ENCODE measurements at places on chromosomes 7 and 10.
A peak's percentile ranks its signal among the peaks of the same experiment; 100 is the strongest.

DNA sequence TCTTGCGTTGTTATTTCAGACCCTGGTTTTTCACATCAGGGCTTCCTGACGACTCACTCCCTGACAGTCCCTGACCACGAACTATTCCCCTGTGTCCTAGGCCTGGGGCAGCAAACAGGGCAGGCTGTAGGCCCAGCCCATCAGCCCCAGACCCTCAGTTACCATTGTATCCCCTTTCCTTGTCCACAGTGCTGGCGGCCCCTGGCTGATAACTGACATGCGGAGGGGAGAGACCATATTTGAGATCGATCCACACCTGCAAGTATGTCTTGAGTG lies 50.5 kb upstream of the TRIM8 start:
- no peak for DNase-seq

DNA sequence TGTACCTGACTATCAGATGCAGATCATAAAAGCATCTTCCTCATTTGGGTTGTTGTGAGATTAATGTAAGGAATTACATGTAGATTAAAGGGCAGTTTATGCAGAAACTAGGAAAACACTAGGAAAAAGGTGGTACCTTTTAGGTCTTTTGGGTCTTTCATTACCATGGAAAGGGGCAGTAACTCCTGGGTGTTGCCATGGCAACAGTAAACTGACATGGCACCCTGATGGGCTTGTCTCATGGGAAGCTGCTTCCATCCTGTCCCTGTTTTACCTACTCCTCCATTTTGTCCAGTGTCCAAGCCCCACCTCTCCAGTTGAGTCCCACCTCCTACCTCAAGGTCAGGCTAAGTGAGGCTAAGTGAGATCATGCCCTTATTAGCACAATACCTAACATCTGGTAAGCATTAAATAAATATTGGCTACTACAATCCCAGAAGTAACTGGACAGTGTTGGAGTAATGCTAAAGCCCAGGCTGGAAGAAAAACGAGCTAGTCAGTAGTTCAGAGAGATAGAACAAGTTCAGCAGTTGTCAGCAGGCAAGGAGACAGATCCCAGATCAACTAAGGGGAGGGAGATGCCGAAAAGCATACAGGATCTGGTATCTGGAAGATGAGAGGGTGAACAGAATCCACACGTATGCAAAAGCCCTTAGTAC lies 240.0 kb upstream of the AUTS2 start:
- DNase-seq, result no peak

GRCh38 chr7:25559581-25560367 lies 331.5 kb upstream of the NPVF start:
- no peak for DNase-seq

GRCh38 chr10:20745556-20746375 lies 151.3 kb downstream of the NEBL start:
- DNase-seq, result no peak

DNA sequence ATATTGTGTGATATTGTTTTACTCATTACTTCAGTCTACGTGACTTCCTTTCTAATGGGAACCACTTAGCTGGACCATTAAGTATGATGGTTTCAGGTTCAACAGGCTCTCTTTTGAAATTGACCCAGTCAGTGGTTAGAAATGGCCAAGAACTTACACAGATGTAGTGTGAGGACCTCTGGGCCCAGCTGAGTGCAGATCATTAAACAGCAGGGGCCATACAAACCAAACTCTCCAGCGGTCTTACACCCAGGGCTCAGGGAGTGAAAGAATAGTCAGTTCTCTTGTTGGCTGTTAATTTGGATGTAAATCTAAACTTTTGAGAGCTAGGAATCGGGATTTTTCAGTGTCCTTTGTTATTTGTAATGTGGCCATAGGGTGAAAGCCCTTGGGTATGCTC lies 107.3 kb downstream of the CELF2 start:
- DNase-seq, result no peak

- DNase-seq, result peak; percentile 29
Observed at GRCh38 chr7:16564909-16565426, 38.3 kb downstream of the LRRC72 start.

DNA sequence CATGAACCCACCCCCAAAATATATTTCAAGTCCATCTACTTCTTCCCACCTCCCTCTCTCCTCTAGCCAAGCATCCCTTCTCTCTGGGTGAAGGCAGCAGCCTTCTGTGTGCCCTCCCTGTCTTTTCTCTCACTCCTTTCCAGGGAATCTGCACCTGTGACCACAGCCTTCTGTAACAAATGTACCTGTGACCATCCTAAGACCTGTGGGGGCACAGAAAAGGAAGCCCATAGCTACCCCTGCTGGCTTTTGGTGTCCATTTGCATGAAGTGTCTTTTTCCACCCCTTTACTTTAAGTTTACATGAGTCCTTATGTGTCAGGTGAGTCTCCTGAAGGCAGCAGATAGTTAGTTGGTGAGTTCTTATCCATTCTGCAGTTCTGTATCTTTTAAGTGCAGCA lies 2.0 kb upstream of the TBXAS1 start:
- no peak for DNase-seq

DNA sequence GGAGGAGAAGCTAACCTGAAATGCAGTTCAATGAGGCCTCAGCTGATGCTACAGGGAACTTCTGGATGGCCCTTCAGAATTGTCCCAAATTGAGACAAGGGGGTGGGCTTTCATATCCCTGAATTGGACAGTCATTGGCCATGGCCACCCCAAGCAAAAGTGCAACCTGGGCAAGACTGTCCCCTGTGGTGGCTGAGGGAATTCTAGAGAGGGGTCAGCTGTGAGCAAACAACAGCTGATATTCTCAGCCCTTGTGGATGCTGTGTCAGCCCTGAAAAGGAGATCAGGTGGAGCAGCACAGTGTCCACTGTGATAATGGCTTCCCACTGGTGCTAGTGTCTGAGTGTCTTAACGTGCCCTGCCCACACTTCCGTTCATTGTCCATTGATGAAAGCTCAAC lies 76.6 kb downstream of the SLC16A9 start:
- no peak for DNase-seq

DNA sequence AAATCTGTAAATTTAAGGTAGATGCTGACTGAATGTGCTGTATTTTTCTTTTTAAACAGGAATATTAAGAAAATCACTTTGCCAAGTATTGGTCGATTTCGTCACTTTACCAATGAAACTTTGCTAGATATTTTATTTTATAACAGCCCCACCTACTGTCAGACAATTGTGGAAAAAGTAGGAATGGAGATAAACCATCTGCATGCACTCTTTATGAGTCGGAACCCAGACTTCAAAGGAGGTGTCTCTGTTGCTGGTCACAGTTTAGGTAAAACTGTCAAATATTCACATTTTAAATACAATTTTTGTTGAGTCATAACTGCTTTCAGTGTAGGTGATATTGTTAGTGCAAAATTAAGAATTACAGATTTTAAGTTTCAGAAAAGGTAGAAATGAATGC lies 25.2 kb downstream of the SEC23IP start:
- no peak for DNase-seq

- DNase-seq, result no peak
Observed at GRCh38 chr7:140015471-140015970, 47.2 kb downstream of the PARP12 start.

- no peak for DNase-seq
Observed at GRCh38 chr10:108601851-108602250, 1321.5 kb downstream of the XPNPEP1 start.

DNA sequence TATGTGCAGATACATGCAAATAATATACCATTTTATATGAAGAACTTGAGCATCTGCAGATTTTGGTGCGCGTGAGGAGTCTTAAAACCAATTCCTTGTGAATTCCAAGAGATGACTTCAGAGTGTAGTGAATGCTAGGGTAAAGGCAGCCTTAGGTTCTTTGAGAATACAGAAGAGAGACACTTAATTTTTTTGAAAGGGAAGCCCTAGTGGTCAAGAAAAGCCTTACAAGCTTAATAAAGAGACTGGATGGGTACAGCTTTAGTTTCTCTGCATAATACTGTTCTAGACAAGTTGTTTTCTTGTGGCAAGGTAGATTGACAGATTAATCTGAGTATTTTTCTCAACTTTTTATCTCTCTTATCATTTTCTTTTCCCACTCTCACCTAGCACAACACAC lies 636.5 kb downstream of the DNAJB9 start:
- no peak for DNase-seq

DNA sequence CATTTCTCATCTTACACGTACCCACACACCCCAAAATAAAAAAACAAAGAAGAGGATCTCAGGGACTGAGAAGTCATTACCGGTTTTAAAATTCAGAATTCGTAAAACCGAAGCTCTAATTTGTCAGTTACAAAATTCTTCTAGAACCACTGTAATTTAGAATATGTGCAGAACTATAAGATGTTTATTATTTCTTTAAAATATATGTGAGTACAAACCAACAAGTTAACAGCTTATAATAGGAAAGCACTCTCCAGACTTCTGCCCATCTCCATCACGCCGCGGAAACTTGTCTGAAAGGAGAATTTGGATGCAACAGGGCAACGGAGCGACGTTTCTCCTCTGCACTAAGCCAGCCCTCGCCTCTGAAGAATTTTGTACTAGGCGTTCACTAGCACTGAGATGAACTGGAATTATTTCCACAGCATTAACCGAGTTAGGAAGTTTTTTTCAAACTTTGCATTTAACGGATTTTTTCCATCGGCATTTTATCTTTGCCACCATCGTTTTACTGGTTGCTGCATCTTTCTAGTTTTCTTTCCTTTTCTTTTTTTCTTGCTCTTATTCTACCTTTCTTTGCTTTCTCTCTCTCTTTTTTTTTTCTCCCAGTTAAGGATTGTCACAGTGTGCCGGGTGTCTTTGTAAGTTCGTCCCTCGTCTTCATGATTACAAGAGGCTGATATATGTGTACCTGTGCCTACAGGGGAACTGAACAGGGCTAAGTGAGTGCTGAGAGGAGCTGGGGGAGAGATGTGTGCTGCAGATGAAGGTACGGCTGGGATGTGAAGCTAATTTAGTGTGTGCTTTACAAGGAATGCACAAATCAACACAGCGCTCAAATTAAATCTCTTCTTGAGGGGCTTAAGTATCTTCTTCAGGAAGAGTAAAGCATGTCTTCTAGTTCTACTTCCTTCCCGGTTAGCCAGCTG lies 295.9 kb upstream of the NFE2L3 start:
- no peak for DNase-seq

- no peak for DNase-seq
Observed at GRCh38 chr10:13018171-13018570, 16.7 kb upstream of the CCDC3 start.

- DNase-seq, result no peak
Observed at GRCh38 chr7:3094701-3095445, 51.2 kb upstream of the CARD11 start.

DNA sequence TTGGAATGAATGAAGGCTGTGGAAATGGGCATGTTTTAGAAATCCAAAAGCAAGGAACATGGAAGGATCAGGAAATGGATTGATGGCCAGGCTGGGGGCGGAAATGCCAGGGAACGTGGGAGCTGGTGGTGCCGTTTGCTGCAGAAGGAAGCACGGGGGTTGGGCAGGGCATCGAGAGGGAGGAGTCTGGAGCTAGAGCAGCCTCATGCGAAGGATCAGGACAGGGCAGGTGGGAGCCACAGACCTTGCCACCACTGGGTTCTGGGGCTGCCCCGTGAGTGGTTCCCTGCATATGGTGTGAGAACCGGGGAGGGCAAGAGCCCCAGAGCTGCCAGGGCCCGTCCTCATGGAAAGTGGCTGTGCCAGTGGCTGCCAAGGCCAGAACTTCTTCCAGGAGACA lies 193.8 kb upstream of the ZNF32 start:
- no peak for DNase-seq

- DNase-seq, result no peak
Observed at GRCh38 chr7:144019457-144019856, 19.3 kb downstream of the OR6B1 start.

GRCh38 chr7:73615886-73616285 lies 8.4 kb downstream of the MLXIPL start:
- no peak for DNase-seq

DNA sequence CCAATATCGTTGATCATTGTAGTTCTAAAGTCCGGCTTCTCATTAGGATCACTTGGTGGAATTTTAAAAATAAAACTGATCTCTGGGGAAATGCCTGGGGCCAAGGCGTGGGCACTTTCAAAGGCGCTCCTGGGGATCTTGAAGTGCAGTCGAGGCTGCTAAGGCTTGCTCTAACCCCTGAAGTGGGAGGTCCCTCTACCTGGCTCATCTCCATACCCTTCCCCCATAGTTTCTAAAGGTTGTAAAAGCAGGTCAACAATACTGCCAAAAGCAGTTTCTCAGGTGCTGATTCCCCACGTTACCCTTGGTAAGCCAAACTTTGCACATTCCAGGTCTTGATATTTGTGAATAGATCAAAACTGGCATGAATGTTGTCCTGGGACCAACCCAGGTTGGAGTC lies 79.0 kb upstream of the SP8 start:
- no peak for DNase-seq

DNA sequence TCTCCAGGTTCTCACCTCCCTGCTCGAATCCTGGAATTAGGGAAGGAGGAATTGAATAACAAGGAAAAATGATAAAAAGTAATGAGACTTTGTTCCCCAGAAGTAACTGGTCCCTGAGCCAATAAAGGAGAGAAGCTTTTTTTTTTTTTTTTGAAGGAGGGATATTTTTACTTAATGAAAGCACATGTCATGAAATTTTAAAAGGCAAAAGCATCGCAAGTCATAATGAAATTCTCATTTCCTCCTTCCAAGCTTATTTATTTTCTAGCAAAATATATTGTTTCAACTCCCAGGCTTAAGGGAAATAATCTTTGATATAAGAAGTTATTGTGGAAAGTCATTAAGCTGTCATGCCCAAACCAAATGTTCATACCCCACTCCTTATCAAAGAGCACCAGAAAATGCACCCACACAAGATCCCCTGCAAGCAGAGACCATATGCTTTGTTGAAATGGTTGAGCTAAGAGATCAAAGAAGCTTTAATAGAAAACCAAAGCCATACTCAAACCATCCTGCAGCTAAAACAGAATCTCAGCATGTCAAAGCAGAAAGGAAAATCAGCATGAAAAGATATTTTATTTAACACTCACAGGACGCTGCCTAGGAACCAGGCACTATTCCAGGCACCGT lies 16.7 kb upstream of the ABCC2 start:
- no peak for DNase-seq

DNA sequence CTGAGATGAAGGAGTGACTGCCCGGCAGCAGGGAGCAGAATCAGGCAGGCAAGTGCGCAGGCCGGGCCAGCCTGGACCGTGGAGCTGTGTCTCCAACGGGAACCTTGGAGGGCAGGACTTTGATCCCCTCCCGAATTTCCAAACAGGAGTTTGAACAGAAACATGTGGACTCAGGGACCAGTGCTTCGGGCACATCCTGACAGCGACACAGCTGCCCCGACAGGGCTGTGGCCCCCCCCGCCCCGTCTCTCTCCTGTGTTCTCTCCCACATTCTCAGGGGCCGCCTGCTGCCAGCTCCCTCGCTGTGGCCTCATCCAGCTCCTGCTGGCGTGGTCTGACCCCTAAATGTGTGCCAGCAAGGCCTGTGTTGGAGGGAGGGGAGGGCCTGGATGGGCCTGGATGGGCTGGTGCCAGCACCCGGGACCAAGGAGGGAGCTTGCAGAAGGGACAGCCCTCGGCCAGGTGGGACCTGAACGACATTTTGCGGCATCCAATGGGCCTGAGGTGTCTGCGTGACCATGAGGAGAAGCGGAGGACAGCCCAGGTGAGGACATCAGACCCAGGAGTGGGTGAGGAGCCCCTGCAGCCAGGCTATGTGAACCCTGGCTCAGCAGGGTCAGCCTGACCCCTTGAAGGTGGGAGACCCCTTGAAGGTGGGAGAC lies 222.9 kb downstream of the DNAJB6 start:
- DNase-seq, result no peak

GRCh38 chr10:78581133-78581694 lies 487.6 kb upstream of the ZMIZ1 start:
- no peak for DNase-seq

- no peak for DNase-seq
Observed at GRCh38 chr10:23585186-23585585, 146.3 kb downstream of the OTUD1 start.
